EH (cell line): ENCODE measurements at places on chromosomes 5 and 9.
A peak's percentile ranks its signal among the peaks of the same experiment; 100 is the strongest.

- DNase-seq, result no peak
Observed at GRCh38 chr5:12522116-12522515, 617.9 kb upstream of the CTNND2 start.

DNA sequence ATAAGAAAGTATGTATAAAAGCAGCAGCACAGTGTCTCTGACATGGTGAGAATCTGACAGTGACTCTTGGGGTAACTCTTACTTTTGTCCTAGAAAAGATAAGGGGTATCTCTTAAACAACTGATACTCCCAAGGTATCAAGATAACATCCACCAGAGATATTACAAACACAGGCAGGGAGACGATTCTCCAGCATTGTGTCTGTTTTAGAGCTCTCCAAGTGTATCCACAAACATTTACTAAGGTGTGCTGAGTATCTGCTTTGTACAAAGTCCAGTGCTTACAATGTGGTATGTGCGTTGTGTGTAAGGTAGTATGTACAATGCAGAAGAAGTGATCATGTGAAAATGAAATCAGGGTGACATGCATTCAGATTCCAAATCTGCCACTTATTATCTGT lies 4.4 kb upstream of the TMEM245 start:
- no peak for DNase-seq

DNA sequence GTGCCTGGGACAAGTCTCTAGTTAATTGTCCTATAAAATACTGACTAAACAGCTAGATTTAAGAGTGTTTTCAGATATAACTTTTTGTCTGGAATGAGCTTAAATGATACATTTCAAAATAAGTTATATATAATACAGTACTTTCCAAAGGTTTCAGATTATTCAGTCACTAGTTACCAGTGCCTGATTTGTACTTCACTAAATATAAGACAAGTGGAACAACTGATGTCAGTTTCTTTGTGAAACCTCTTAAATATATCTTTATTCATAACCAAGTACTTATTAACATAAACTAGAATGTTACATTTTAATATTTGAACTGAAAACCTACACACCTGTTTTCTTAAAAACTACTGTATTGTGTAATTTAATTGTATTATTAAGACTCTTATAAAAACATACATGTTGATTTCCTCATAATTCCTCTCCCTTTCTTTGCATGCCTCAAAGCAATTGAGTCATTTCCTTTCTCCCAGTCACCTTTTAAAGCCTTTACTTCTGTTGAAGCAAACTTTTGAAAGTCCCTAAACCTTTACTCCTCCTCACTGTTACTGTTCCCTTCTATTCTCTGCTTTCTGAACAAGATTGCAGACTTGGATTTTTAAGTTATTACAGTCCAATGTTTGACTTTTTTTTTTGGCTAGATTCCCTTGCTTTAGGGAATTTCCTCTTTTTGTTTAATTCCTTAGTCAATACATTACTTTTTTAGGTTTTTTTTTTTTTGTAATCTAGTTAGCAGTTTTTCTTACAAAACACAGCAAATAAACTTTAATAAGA lies 8.7 kb upstream of the SEMA6A start:
- no peak for DNase-seq

GRCh38 chr5:160556846-160557245 lies 135.2 kb downstream of the PTTG1 start:
- DNase-seq, result peak; percentile 36

DNA sequence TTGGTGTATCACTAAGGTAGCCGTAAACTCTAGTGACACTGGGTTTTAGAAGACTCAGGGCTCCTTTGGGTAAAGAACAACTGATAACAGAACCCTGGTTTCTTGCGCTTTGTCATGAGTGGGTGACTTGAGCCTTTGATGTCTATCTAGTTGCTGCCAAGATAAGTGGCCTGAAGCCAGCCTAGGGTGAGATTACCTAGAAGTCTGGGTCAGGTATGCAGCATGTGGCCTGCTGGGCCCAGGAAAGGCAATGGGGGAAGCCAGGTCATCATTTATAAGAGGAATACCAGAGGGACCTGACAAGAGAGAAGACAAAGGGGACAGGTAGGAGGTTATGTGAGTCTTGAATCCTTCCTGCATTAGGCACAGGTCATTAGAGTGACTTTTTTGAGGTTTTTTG lies 23.2 kb upstream of the GARNL3 start:
- DNase-seq, result no peak

DNA sequence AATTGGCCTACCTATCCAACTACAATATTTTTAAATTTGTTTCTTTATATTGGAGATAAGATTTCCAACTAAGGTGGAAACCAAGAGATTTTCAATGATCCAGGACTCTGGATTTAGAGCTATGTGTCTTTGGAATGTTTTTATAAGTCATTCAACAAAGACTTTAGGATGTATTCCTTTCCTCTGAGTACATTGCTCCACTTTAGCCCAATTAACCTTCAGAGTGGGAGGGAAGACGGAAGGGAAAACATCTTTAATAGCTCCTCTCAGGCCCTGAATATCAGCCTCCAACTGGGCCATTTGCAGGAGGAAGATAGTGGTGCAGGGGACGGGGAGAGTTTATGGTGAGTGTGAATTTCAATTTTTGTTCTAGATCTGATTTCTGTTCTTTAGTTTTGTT lies 239.2 kb downstream of the PIK3R1 start:
- DNase-seq, result peak; percentile 76

- DNase-seq, result no peak
Observed at GRCh38 chr9:75455444-75455921, 367.2 kb downstream of the OSTF1 start.

- DNase-seq, result no peak
Observed at GRCh38 chr5:38524022-38524421, 32.4 kb downstream of the LIFR start.

DNA sequence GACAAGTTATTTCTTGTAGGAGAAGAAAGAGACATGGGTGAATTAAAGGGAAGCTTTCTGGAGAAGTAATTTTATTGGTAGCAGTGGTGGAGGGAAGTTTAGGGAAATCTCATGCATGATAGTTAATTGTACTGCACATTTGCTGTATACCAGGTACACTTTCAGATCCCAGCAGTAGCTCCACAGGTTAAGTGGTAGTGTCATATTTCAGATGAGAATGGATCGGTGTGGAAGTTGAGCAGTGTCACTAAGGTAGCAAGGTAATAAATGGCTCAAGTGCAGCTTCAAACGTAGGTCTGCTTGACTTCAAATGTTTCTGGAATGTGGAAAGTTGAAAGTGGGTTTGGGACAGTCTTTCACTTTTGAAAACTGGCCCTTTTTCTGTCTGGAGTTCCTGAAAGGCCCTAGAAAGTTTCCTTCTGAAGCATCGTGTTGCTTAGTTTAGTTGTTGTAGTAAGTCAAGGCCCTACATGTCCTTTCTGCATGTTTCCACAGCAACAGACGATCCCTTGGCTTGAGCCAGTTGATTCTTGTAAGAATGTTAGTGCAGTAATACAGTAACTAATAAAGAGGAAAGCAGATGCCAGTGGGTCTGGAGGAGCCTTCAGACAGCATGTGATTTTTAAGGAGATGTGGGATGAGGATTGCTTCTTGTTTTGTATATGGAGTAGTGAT lies 3.7 kb downstream of the CLTA start:
- DNase-seq, result peak; percentile 8

DNA sequence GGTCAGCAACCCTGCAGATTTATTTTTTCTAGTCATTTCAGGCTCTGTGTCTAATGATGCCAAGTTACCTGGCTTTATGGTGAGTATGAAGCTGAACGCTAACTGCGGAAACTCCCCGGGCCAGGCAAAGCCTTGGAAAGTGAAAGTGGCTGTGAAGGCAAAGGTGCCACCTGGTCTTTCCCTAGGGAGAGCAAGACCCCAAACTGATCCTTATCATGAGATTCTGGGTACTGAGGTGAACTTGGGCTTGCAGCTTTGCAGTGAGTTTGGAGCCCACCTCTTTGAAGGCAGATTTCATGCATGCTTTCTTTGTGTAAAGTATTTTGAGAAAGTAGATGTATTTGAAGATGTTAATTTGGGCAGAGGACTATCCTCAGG lies 63.3 kb downstream of the CARTPT start:
- no peak for DNase-seq

DNA sequence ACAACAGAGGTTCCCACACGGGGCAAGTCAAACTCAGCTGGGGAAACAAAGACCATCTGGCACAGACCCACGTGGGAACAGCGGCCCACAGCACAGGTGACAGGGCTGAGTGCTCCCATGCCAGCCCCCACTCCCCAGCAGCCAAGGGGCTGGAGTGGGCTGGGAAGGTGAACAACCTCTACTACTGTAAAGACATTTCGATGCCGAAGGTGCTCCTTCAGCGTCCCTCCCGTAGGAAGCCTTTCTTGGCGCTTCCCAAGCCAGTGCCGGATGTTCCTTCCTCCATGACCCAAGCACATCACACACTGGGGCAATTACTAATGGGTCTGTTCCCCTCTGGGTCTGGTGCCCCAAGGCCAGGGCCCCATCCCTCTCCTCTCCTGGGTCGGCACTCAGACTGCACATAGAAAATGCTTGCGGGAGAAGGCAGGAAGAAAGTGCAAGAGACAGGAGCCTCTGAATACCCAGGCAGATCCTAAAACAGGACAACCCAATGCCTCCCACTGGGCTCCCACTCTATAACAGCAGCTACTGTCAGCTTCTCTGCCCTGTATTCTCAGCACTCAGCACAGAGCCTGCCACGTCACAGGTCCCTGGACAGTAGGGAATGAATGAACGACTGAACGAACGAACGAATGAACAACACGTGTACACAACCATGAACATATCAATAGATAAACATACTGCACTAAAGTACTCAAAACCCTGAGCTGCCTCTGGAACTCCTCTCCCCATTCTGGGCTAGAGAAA lies 77.0 kb upstream of the LRRTM2 start:
- no peak for DNase-seq

GRCh38 chr9:120904061-120904977 lies 22.3 kb downstream of the TRAF1 start:
- DNase-seq, result no peak

GRCh38 chr5:33227746-33228145 lies 213.0 kb upstream of the TARS1 start:
- DNase-seq, result peak; percentile 24

DNA sequence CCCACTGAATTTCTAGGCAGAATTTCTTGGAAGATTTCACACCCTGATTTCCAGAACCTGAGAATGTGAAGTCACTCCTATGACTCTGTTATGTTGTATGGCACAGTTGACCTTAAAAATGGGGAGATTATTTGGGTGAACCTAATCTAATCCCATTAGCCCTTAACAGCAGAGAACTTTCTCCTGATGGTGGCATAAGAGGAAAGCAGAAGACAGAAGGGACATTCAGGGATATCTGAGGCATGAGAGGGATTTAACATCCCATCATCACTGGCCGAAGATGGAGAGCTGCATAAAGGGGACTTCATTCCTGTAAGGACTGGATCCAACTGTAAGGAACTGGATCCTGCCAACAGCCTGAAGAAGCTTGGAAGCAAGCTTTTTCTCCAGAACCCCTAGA lies 119.2 kb downstream of the ZNF622 start:
- DNase-seq, result no peak

DNA sequence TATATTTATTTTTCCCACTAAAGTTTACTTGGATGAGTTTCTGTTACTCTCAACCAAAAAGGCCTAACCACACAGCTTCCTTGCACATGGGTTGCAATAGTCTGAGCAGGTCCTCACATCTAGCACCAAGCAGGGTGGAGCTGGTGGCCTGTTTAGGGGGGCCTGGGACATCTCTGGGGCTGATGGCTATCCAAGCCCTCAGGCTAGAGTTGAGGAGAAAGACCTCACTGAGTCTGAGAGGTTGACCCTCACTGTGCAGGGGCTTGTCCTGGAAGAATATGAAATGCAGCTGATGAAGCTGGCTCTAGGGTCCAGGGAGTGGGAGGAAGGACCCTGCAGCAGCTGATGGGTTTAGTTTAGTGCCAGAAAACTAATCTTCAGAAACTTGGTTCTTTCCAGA lies 217.1 kb upstream of the MVB12B start:
- DNase-seq, result no peak

DNA sequence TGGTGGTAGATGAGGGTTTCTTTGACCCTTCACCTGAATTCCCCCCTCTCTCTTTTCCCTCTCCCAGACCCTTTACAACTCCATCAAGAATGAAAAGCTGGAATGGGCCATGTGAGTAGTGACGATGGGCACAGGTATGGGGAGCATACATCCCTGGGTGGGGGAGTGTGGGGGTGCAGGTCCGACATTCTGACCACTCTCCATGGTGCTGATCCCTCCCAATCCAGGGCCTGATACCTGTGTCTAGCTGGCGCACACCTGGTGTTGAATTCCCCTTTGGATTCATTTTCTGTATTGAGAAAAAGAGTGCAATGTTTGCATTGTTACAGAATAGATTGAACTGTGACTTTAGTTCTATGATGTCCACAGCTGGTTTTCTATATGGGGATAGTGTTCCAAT lies 40.0 kb downstream of the PSD2 start:
- no peak for DNase-seq

GRCh38 chr5:77863181-77863580 lies 87.0 kb upstream of the TBCA start:
- DNase-seq, result no peak

- DNase-seq, result peak; percentile 60
Observed at GRCh38 chr9:35760651-35761050, 6.6 kb upstream of the MSMP start.

DNA sequence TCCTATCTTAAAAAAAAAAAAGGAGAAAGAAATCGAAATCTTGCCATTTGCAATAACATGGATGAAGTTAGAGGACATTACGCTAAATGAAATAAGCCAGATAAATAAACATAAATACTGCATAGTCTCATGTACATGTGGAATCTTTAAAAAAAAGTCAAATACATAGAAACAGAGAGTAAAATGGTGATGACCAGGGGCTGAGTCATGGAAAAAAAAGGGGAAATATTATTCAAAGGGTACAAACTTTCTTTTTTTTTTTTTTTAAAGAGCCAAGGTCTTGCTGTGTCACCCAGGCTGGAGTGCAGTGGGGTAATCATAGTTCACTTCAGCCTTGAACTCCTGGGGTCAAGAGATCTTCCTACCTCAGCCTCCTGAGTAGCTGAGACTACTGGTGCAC lies 310.1 kb downstream of the ZNF608 start:
- no peak for DNase-seq

DNA sequence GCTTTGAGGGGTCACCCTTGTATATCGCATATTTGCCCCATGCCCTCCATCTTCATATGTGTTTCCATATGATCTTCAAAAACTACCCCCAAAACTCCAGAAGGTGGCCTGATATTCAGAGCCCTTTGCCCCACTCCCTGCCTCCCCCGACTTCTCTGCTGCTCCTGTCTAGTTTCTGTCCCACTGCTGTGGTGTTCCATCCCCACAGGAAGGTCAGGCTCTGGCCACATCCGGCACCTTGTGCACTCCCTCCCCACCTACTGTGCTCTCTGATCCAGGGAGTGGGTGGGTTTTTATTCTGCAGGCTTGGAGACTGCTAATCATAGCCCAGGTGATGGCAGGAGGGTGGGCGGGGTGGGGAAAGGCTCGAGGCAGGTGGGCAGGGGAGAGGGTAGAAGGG lies 52.4 kb downstream of the TMOD1 start:
- DNase-seq, result no peak

GRCh38 chr9:28215536-28216299 lies 642.4 kb upstream of the C9orf72 start:
- no peak for DNase-seq
